ENCODE measurements at places on chromosomes 3 and 15.
A peak's percentile ranks its signal among the peaks of the same experiment; 100 is the strongest.

DNA sequence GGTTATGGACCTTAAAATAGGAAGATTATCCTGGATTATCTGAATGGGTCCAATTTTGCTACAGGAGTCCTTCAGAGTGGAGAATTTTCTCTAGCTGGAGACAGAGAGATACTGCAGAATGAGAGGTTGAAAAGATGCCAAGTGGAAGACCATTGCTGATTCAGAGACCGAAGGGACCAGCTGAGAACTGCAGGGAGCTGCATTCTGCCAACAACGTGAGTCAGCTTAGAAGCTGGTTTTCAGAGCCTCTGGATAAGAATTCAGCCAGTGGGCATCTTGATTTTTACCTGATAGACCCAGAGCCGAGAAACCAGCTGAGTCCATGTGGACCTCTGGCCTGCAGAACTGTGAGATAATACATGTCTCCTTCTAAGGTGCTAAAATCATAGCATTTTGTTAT lies 234.0 kb downstream of the NR2F2 start:
- DNase-seq: no peak

DNA sequence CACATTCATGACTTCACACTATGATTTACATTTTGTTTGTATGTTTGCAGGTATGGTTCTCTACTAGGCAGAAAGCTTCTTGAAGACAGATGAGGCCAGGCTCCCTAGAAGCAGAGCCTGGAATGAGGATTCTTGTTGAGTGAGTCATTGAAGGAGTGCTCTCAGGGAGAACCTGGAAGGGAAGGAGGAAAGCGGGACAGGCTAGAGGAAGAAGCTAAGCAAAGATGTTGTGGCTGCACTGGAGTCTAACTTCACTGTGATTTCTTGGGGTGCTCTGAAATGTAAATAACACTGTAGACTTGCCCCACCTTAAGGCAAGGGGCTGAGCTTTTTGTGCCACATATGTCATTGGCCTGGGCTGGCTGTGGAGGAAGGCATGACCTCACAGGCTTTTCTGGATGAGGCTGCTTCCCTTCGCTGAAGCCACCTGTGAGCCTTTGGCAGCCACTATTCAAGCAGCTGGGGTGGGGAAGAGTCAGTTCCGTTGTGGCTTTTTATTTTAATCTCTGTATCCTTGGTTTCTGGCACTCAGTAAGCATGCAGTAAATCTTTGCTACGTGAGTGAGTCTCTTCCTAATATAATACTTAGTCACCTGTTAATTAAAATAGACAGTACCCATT lies 307.3 kb downstream of the SV2B start:
- DNase-seq: no peak

DNA sequence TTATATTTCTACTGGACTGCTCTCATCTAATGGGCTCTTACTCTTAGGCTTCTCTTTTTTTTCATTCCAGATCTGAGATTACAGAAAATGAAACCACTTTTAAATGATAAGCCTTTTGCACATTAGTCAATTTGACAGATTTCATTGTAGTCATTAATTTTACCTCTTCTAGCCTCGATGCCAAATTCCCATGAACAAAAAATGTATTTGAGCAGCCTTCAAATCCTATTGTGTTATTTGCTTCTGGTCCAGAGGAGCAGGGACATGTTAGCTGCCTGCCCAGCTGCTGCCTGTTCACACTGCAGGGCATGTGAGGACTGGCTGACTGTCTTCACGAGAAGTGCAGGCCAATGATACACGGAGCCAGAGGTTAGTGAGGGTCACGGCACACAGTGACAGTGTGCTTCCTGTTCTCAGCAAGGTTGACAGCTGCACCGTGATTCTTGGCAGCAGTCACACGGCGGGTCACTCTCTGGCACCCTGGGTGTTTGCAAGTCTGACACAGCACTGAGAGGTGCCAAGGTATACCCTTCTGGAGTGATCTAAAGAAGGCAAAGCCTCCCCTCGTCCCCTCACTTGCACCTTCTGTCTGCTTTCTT lies 40.8 kb downstream of the KAT2B start:
- no peak for DNase-seq

- DNase-seq: no peak
Observed at GRCh38 chr15:90029024-90029423, 27.9 kb downstream of the ZNF710 start.

DNA sequence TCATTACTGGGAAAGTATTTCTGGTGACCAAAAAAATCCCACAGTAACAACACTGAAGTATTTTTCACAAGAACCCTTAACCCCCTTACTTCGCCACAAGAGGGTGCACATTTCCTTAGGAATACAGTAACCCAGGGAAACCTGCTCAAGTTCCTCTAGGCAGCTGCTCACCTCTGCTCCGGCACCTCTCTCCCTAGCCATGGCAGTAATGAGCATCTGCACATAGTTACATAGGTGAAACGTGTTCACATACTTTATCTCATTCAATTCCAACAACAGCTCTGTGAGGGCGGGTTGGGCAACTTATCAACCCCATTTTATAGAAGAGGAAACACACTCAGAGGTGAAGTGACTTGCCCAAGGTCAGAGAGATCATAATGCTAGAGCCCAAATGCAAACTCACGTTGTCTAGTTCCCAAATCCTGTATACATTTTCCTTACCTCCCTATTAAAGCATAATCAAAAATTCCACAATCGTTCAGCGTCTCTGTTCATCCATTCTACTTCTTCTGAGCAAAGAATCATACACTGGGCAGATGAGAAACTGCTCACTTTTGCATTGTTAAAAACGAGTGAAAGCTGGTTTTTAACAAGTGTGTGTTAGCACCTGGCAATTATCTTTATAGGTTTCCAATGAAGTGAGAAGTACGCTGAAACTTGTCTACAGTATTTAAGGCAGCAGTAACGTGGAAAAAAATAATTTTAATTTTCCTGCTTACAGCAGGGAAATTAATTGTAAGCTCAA lies 90.7 kb downstream of the IGF2BP2 start:
- no peak for DNase-seq

GRCh38 chr3:71511446-71511845 lies 72.1 kb downstream of the FOXP1 start:
- no peak for DNase-seq

GRCh38 chr3:185656321-185656840 lies 70.3 kb downstream of the SENP2 start:
- no peak for DNase-seq

- no peak for DNase-seq
Observed at GRCh38 chr15:25176991-25177954, 222.5 kb downstream of the SNRPN start.

- no peak for DNase-seq
Observed at GRCh38 chr15:94701281-94701985, 470.1 kb downstream of the MCTP2 start.

- no peak for DNase-seq
Observed at GRCh38 chr3:183317886-183318865, 65.1 kb downstream of the B3GNT5 start.

DNA sequence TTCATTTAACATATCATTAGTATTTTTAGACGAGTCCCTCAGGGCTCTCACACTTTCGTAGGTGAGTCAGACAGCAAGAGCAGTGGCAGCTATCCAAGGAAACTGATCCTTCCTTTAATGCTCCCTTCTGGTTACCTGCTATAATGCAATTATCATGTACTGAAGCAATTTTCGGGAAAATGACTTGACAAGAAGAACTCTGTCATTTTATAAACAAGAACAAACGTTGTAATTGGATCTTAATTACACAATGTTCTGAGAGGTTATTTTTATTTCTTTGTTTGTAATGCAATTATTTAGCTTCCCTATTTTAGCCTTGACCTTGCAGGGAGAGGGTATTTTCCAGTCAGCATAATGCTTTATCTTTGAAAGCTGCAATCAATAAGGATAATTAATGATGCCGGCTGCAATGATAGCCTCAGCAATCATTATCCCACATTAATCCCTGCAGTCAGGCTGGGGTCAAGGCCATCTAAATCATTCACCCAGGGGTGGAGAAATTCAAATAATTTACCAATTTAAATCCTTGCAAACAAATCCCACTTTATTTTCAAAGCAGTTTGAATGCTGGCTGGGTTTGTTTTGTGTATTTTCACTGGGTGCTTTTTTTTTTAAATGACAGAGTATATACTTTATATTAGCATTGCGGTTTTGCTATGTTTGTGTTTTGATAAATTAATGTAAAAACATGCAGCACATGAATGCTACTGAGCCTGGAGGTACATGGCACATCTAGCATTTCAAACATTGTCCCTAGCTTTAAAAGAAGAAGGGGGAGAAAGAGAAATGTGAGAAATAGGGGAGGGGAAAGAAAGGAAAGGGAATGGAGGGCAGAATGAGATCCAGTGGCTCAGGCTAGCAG lies 249.9 kb downstream of the SHOX2 start:
- no peak for DNase-seq

DNA sequence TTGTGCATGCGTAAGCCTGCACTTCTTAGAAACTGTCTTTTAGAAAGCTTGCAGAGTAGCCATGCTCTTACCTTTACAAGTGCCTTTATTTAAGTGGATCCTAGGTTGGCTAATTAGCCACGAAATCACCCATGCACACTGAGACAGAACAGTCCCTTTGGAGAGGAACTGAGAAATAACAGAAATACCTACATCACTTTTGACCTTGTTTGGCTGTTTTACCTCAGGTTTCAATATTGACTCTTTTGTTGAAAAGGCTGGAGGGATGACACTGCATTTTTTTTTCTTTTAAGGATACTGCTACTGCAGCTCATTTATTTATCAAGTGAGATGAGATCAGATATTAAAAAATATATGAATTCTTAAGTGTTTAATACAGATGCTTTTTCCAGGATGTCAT lies 155.6 kb upstream of the GOLIM4 start:
- DNase-seq: no peak

GRCh38 chr15:46918462-46919140 lies 798.7 kb upstream of the SEMA6D start:
- DNase-seq: no peak

DNA sequence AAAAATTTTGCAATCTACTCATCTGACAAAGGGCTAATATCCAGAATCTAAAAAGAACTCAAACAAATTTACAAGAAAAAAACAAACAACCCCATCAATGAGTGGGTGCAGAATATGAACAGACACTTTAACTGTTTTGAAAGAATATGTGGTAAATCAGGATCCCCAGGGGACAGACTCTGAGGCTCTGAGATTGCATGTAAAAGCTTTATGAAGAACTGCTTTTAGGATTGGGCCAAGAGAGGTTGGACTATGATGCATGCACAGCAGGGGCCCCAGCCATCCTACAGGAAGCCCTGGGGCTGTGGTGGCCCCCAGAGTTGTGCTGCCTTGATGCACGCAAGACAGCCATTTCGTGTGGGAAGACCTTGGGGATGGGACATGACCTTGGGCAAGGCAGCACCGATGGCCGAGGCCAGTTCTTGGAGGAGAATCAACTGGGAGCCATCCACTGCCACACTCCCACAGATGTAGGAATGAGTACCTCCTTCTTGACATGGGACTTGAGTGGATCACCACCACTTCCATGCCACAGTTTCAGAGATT lies 298.1 kb upstream of the THBS1 start:
- DNase-seq: no peak

DNA sequence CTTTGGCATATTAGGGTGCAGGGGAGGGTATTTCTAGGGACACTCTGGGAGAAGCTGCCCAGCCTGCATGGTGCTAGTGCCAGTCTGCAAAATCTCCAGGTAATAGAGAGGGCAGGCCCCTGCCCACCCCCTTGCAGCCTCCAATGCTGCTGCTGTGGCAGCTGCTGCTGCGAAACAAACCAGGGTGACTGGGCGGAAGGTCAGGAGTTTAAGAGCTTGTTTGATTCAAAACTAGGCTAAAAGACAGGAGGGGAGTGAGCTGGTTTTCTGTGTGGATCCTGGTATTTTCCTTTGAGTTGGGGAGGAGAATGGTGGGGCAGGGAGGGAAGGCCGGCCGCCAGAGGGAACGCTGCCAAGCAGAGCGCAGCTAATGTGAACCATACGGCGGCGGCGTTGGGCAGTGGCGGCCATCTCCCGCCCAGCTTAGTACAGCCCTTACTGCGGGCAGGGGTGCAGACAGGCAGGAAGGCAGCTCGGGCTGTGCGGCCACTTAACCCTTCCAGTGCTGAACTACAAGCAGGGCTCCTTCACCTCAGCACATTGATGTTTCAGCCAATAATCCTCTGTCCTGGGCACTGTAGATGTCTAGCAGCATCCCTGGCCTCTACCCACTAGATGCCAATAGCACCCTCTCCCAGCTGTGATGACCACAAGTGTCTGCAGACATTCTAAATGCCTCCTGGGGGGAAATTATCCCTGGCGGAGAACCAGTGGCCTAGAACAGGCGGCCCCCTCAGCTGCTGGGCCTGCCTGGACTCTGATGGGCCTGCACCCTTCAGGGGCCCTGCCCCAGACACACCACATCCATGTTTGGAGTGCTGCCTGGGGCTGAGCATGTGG lies 125.7 kb downstream of the EEFSEC start:
- DNase-seq: no peak

DNA sequence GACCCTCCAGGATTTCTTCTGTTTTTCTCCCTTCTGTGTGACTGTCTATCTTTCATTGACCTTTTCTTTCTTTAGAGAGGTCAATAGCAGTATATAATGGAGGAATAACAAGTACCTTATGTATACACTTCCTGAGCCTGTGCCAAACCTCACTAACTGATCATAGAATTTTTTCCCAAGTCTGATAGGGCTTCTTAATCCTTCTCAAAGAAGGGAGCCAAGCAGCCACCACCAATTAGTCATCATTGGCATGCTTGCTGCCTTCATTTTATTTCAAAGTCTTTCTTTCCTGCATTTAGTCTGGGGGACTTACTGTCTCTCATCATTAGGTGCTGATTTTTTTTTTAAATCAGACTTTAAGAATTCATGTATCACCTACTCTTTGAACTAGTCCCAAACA lies 327.0 kb downstream of the FEZF2 start:
- DNase-seq: no peak

- no peak for DNase-seq
Observed at GRCh38 chr15:67783303-67783702, 42.0 kb upstream of the SKOR1 start.

- peak; percentile 46 for DNase-seq
Observed at GRCh38 chr3:152258448-152259393, 10.0 kb upstream of the MBNL1 start.

- DNase-seq: peak; percentile 4
Observed at GRCh38 chr15:44066211-44066827, 128.8 kb downstream of the FRMD5 start.

GRCh38 chr3:31029706-31030105 lies 135.2 kb upstream of the GADL1 start:
- no peak for DNase-seq

- DNase-seq: no peak
Observed at GRCh38 chr3:113339616-113340244, 101.6 kb downstream of the CFAP44 start.

- no peak for DNase-seq
Observed at GRCh38 chr15:40871749-40872617, 2.1 kb downstream of the RHOV start.
